SW480 (cell line): ENCODE measurements at places on chromosomes 7 and 10.

- DNase-seq: no peak
Measured at GRCh38 chr7:152868122-152869040, 108.8 kb downstream of the ACTR3B start.

GRCh38 chr10:71086439-71087080 lies 125.8 kb upstream of the UNC5B start:
- DNase-seq: no peak

DNA sequence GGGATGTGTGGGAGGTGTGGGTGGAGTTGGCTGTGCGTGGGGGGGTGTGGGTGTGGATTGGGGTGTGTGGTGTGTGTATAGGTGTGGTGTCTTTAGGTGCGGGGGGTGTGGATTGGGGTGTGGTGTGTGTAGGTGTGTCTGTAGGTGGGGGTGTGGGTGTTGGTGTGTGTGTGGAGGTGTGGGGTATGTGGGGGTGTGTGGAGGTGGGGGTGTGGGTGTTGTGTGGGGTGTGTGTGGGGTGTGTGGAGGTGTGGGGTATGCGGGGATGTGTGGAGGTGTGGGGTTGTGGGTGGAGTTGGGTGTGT lies 33.9 kb downstream of the SPDYE17 start:
- DNase-seq: no peak

- no peak for DNase-seq
Measured at GRCh38 chr7:32673275-32673983, 178.1 kb downstream of the AVL9 start.

GRCh38 chr7:7122033-7122478 lies 60.3 kb upstream of the C1GALT1 start:
- DNase-seq: no peak

DNA sequence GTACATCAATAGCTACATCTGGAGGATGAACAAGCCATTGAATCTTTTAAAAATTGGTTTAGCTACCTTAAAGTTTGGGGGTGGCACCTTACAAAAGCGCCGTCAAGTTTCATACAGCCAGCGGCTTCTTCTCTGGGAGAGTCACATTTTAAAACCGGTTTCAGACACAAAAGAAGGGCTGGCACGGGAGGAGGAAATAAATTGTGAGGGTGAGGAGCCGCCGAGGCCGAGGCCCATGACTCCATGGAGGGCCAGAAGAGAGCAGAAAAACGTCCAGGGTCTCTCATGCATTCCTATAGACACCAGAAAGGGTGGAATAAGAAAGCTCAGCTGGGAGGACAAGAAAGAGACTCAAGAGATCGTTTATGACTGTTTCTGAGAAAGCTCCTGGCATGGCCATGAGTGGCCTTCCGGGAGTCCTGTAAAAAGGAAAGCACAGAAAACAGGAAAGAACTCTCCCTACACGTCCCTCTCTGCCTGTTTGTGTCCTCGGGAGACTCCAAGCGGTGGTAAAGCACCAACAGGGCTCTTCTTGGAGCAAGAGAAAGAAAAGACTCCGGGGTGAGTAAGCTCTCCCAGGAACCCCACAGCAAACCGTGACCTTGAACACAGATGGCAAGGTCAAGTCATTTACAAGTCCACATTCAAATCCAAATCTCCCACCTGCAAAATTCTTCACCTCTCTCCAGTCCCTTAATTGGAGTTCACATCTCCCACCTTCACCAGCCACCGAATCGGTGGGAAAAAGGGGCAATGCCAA lies 1.8 kb downstream of the FRAT2 start:
- peak; percentile 66 for DNase-seq

DNA sequence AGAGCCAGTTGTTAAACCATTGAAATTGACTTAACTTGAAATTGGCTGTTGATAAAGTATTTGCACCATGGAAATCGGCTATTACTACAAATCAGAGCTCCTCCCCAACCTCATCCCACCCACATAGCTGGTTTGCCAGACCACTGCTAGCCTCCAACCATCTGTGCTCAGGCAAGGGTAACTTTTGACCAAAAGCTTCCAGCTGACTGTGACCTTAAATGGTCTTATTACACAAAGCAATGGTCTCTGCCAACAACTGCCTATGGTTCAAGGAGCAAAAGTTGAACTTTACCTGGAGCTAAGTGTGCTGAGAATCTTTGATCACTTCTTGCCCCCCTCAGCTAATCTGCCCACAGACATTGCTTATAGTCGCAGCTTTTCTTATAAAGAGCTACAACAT lies 48.5 kb upstream of the ADRB1 start:
- no peak for DNase-seq

GRCh38 chr7:134722786-134723322 lies 56.6 kb upstream of the CALD1 start:
- DNase-seq: no peak

- no peak for DNase-seq
Measured at GRCh38 chr10:108840944-108841343, 1082.4 kb downstream of the XPNPEP1 start.

DNA sequence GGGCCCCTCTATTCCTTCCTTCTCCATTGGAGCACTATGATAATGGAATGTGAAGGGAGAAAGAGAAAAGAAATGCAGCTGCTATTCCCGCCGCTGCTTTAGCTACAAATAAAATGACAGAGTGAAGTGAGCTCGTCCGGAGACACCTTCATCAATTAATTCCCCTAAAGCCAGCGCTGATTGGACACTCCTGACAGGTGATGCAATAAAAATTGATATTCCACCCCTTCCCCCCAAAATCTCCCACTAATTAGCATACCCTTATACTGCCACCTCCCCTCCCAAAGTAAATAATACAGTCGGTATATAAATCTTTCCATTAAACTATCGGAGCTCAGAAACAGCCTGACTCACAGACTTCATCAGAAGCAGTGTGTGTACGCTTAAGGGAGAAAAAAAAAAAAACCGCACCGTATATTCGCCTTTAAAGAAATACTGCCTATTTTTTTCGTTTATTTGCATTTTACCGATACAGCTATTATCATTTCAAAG lies 7.3 kb downstream of the SKIDA1 start:
- DNase-seq: peak; percentile 25

- peak; percentile 12 for DNase-seq
Measured at GRCh38 chr7:128020159-128020558, 11.1 kb downstream of the LRRC4 start.

- peak; percentile 97 for DNase-seq
Measured at GRCh38 chr7:6706666-6707407, at the start of gene ZNF12. Gene ZNF12 (minus strand): TSS chr7:6706947. CDS start chr7:6705173, 1,774 bp downstream.

GRCh38 chr7:24328050-24328449 lies 44.1 kb downstream of the NPY start:
- no peak for DNase-seq

- peak; percentile 95 for DNase-seq
Measured at GRCh38 chr7:100247152-100247757, 27.5 kb downstream of the PVRIG start.

DNA sequence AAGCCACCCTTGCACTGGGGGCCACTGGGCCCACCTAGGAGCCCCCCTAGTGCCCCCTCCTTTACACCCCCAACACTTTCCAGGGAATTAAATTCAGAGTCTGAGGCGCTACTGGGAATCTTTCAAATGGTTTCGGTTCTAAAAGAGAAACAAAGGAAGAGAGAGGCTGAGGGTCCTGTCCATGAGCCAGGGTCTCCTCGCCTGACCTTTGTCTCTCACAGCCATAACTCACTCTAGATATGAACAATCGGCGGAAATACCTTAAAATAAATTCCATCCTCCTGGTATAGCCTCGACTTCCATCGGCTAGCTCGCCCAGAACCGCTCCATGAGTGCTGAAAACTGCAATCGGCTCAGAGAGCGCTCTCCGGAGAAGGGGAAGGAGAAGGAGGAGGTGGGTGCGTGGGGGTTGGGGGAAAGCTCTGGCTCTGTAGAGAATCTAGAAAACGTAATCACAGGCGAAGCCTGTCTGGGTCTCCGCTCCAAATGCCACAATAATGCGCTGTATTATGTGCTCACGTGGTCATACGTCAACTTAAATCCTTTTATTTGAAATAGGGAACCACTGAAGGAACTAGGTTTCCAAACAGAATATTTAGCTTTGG lies 12.6 kb downstream of the HOXA4 start:
- no peak for DNase-seq

GRCh38 chr10:22183771-22184461 lies 33.9 kb downstream of the EBLN1 start:
- no peak for DNase-seq

GRCh38 chr7:5294169-5294987 lies 11.6 kb downstream of the SLC29A4 start:
- DNase-seq: no peak

GRCh38 chr7:159010937-159011721 lies 133.5 kb downstream of the VIPR2 start:
- DNase-seq: no peak

DNA sequence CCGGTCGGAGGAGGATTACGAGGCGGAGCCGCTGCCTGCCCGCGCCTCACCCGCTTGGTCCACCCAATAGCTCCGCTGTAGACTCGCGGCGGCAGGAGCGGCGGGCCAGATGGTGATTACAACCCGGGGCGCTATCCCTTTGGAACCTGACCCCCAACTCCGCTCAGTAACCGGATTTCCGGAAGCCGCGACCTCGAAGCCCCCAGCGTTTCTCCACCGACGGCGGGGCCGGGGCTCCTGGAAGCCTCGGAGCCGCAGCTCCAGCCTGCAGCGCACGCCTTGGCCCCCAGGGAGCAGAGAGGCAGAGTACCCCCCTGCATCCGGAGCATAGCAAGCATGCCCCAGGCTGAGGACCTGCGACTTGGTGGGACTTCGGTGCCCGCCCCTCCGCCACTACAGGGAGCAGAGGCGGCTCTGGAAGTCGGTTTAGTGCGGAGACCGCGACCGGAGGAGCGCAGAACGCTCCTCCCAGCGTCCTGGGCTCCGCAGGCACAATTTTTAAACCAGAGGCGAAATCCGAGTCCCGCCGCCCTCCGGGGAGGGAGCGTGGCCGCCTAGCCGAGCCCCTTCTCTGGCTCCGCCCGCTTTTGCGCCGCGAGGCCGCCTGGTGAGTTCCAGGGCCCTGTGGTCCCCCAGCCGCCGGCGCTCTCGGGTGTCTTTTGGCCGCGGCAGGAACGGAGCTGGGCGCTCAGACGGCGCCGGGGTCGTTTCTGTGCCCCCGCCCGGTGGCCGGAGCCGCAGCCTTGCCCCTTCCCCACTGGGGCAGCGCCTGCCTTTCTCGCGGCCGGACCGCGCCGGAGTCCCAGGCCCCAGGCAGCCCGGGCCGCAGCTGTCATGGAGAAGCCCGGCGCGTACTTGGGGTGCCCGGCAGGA lies 28.2 kb upstream of the BMS1 start:
- DNase-seq: peak; percentile 13

DNA sequence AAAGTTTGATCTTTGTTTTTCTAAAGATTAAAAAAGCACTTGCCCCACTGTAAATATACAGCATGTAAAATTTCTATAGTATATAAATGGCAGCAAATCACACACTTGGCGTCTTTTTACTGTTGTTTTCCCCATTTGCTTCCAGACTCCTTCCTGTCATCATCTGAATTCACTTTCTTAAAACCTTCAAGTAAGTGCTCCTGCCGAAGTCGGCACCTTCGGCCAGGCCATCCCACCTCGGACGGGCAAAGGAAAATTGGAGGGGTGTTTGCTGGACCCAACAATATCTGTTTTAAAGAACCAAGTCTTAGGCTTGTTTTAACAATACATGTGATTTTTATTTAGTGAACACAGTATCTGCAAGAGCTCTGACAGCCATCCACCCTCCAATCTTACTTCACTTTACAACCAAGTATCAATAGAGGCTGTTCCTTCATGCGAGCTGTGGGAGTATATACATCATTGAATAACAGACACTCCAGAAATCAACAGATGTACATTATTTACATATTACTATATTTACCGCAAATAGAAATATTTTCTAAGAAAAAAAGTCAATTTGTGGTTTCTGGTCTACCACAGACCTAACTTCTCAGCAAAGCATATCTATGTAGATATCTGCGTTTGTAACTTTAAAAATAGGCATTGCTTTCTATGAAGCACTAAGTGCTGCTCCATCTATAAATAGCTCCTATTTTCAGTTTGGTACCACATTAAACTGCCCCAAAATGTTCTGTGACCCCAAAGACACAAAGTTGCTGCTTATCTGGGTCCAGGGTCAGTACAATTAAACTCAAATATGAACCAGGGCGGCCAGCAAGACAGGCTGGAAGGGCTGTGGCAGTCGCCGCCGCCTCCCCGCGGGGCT lies 110.7 kb downstream of the CYTH3 start:
- no peak for DNase-seq

- DNase-seq: no peak
Measured at GRCh38 chr7:131104596-131105293, 222.9 kb upstream of the MKLN1 start.

DNA sequence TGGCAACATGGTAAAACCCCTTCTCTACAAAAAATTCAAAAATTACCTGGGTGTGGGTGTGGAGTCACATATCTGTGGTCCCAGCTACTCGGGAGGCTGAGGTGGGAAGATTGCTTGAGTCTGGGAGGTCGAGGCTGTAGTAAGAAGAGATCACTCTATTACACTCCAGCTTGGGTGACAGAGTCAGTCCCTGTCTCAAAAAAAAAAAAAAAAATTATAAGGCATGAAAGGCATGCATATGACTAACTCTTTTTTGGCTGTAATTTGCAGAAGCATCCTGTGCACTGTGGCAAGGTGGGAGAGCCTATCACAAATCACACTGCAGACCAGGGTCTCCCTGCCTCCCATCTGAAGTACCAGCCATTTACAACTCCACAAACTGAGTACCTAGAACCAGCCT lies 14.1 kb upstream of the MYPN start:
- DNase-seq: no peak

DNA sequence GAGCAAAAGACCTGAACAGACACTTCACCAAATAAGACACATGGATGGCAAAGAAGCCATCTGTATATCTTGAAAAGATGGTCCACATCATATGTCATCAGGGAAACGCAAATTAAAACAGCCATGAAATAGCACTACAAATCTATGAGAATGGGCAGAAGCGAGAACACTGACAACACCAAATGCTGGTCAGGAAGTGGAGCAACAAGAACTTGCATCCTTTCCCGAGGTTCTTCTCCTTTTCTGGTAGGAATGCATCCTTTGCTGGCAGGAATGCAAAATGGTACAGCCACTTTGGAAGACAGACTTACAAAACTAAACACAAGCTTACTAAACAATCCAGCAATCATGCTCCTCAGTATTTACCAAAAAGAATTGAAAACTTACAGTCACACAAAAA lies 60.0 kb downstream of the PIK3AP1 start:
- DNase-seq: no peak

DNA sequence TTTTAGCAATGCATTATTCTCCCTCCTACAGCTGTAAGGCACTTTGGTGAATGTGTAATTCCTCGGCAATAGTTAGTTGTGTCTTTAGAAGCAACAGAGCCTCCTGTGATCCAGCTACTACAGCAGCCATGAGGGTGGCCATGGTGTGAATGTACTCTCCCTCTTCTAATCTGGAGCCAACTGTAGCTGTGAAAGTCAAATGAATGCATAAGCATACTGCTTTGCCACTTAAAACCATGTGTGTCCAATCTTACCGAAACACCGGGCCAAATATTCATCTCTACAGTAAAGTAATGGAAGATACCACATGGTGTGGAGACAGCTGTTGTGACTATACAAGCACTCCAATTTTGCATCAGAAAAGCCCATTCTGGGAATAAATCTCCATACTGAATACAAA lies 195.0 kb downstream of the DNAJC1 start:
- DNase-seq: no peak

GRCh38 chr7:121328508-121329190 lies at the start of gene WNT16:
Gene WNT16 (plus strand): TSS chr7:121329000. CDS start chr7:121329293, 293 bp downstream.
- no peak for DNase-seq
